A549 (cell line): ENCODE measurements at places on chromosomes 5 and 9. TPM values are rescaled to one million over a fixed set of nuclear protein-coding genes. Genes with fewer than 3 reads are reported as not detected.

DNA sequence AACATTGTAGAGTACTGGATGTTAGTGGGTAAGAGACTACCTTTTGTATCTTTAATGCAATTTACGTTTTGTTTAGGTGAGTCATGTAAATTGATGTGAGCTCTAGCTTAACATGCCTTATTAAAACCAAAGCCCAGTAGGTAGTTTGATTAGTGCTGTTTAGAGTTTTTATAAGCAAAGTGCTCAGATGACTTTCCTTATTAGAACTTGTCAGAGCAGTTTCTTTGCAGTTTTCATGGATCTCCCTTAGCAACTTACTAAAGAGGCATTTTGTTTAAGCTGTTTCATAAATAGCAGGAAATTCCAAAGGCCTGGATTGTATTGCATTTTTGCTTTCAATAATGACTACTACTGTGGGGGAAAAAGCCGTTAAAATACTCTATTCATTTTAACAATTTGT lies 14.5 kb downstream of the ZSWIM6 start:
- DNase-seq: no peak

- DNase-seq: no peak
These were observed 250.2 kb downstream of the PDZD2 start for GRCh38 chr5:31889001-31889561.

DNA sequence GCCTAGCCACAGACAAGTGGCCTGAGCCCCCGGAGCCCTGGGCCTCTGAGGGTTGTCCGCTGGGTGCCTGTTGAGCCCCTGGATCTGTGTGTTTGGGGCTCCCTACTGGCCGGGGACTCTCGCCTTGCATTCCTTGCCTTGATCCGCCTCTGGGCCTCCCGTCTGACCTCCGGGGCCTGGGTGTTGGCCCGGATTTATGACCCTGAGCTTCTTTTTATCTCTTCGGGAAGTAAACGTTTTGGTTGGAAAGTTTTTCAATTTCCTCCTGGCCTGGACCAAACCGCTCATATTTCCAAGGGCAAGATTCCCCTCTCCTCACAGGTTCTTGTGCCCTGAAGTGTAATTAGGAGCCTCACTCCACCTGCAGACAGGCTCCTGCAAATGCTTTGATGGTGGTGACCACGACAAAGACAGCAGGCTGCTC lies 69.3 kb upstream of the EGFLAM start:
- no peak for DNase-seq

GRCh38 chr5:118125687-118126086 lies 862.7 kb downstream of the DTWD2 start:
- no peak for DNase-seq

- DNase-seq: no peak
These were observed 3.7 kb downstream of the CDH6 start for GRCh38 chr5:31197183-31197582.

DNA sequence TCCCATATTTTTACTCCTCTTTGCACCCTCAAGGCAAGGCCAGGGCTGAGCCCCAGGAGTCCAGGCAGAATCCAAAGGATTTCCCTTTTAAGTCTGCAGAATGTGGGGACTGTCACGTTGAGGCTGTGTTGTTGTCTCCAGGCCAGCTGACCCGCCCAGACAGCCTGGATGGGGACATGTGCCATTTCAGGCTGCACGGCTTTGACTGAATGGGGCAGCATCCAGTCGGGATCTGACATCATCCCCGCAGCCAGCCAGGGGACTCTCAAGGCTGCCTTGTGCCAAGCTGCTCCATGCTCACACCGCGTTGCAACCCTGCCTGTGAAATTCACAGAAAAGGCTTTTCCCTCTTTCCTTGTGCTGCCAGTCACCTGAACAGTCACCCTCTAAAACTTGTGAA lies 2.2 kb upstream of the ZNF366 start:
- no peak for DNase-seq

GRCh38 chr5:137960819-137961218 lies 71.6 kb downstream of the PKD2L2 start:
- no peak for DNase-seq

GRCh38 chr5:16726538-16726946 lies 109.7 kb upstream of the RETREG1 start:
- no peak for DNase-seq

DNA sequence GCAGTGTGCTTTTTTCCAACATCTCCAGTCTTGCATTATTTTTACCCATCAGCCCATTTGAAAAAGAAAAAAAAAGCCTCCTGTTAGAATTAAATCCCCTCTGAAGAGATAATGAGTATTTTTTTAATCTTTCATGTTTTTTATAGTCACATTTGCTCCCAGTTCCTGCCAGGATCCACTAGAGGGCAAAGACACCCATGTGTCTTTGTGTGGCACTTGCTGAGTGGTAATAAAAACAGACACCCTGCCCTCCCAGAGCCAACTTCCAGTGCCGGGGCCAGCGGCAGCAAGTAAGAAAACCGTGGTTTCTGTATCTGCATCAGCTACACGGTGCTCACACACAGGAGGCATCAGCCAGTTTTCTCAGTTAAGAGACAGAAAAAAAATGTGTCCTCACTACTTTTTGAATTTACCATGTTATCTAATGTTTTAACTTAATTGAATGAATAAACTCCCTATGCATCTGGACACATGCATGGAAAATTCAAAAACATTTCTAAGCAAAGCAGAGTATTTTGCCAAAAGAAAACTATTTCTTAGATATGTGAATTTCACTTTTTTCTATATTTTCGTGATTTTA lies 70.2 kb upstream of the PLEKHG4B start:
- peak; percentile 36 for DNase-seq

DNA sequence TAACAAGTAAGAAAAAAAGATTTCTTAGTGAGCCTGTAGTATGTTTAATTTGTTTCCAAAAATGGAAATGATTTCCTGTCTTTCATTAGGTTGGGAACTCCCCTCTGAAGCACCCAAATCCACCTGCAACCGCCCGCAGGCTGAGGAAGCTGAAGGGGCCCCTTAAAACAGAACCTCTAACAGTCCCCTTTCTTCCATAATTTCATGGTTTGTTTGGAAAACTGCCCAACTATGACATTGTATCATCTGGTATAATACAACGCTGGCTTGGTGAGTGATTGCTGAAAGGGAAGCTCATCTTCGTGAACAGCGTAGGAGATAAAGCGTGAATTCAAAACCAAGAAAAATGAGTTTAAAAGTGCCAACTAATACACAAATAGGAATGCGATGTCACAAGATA lies 215.5 kb downstream of the FSTL4 start:
- no peak for DNase-seq

- no peak for DNase-seq
These were observed 78.7 kb upstream of the PRDM9 start for GRCh38 chr5:23428705-23429104.

OMD gene
- polyA plus RNA-seq: not detected in 3 replicates

G3BP1 gene
- polyA plus RNA-seq: 176 to 178 TPM (median 176 TPM) in 3 replicates

TRIM36 gene
- polyA plus RNA-seq: 0.28 to 0.63 TPM (median 0.63 TPM) in 3 replicates

SELENOP gene
- 0.08 to 0.17 TPM (median 0.14 TPM) in 3 replicates for polyA plus RNA-seq

EQTN gene
- 0.11 TPM in 1 of 3 replicates, not detected in the others for polyA plus RNA-seq

ZNF354C gene
- 1.5 to 1.8 TPM (median 1.7 TPM) in 3 replicates for polyA plus RNA-seq

SYK gene
- polyA plus RNA-seq: 0.01 to 0.03 TPM in 2 of 3 replicates, not detected in the other

TPPP gene
- polyA plus RNA-seq: 1.2 to 1.5 TPM (median 1.4 TPM) in 3 replicates

GPX3 gene
- 13.6 to 16.8 TPM (median 16.2 TPM) in 3 replicates for polyA plus RNA-seq

PCDHB5 gene
- 1.4 to 1.6 TPM (median 1.4 TPM) in 3 replicates for polyA plus RNA-seq
